ENCODE measurements at places on chromosomes 4 and X.

DNA sequence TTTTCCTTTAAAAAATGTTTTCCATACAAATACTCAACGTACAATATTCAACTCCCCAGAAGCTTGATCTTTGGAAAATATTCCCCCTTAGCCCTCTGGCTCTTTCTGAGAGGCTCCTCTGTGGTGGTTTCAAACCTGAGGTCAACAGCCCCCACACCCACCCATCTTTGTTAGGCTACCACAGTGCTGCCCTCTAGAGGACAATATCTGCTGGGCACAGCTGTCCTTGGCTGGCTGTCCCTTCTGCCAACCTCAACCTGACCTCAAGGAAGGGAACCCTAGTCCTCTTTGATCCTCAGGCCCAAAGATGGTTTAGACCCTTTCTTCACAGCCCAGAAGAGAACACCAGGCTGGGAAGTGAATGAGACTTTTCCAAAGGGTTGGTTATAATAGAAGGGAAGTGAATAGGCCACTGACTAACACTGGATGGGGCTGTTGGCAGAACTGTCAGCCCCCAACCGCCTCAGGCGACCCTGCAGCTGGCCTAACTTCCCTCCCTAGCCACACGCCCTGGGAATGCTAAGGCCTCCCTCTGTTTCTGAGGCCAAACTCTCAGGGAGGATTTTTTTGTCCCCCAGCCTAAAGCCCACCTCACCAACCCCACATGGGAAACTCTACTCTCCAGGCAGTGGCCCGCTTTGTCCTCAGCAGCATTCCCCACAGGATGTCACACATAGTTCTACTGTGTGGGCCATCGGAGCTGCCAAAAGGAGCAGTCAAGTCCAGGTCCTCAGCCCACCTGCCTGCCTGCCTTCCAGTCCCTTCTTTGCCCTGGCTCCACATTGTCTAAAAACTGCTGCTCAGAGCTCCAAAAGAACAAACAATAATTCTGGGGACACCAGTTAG is 34.3 kb downstream of the NYX start:
- DNase-seq, result no peak

- DNase-seq, result no peak
Measured at GRCh38 chr4:44674471-44674870, 3.7 kb upstream of the GUF1 start.

DNA sequence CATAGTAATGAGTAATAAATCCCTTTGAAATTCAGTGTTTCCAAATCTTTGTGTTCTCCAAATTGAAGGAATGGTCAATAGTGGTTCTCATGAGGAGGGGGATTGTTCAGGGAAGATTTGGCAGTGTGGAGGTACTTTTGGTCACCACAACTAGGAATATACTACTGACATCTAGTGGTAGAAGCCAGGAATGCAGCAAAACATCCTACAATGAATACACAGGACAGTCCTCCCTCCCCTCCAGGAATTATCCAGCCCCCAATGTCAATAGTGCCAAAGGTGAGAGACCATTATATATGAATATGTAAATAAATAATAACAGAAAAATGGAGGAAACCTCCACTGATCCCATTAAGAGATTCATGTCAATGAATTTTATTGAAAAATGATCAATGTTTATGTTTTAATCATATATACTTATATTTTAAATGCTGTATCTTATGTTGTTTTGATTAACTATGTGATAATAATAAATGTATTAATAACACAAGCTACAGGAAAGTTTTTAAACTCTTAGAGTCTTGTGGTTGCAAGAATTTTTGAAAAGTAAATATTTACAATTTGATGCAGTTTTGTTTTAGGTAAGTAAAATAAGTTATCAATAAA is 14.4 kb upstream of the FAM9A start:
- peak; percentile 10 for DNase-seq

- no peak for DNase-seq
Measured at GRCh38 chr4:121666091-121666679, 30.6 kb downstream of the ANXA5 start.

GRCh38 chrX:106585478-106585877 is 26.3 kb upstream of the RADX start:
- DNase-seq, result no peak

Measured in globus pallidus (tissue), 1 donor.